Chondrocyte (in vitro differentiated cells): ENCODE measurements at places on chromosomes 6 and 20.
A peak's percentile ranks its signal among the peaks of the same experiment; 100 is the strongest.

GRCh38 chr6:155586090-155586489 is 130.5 kb upstream of the NOX3 start:
- no peak overlapping the region for H3K27ac ChIP-seq
- no peak overlapping the region for H3K4me3 ChIP-seq
- H3K27me3 ChIP-seq, result peaks cover 9% of the 10 kb centered on the region
- no peaks in the 10 kb centered on the region for H3K4me1 ChIP-seq
- no peak for DNase-seq

DNA sequence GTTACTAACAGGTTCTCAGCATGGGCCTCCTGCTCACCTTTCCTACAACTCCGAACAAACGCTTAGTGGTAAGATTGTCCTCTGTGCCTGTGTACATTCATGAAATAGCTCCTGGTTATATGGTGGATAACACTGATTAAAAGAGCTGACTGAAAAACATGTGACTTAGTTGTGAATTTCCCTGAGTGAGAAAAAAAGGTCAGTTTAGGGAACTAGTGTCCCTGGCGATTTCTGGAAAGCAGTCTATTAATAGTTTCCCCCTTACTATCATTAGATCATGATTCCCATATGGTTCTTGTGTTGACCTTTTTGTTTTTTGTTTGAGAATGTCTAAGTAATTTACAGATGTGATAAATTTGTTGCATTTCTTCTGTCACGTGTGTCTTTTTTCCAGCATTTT is 15.6 kb downstream of the SNRPC start:
- peaks cover 6% of the 10 kb centered on the region for H3K4me1 ChIP-seq
- H3K27ac ChIP-seq, result no peak overlapping the region
- peaks cover 22% of the 10 kb centered on the region for H3K36me3 ChIP-seq
- DNase-seq, result no peak
- H3K4me3 ChIP-seq, result no peak overlapping the region
- no peaks in the 10 kb centered on the region for H3K27me3 ChIP-seq

- peaks cover 3% of the 10 kb centered on the region for H3K36me3 ChIP-seq
- DNase-seq, result no peak
- H3K27me3 ChIP-seq, result no peaks in the 10 kb centered on the region
- peak overlapping the region; percentile 41 for H3K27ac ChIP-seq
- peaks cover 61% of the 10 kb centered on the region for H3K4me1 ChIP-seq
Measured at GRCh38 chr6:143675946-143676345, 1.8 kb upstream of the PHACTR2 start.

DNA sequence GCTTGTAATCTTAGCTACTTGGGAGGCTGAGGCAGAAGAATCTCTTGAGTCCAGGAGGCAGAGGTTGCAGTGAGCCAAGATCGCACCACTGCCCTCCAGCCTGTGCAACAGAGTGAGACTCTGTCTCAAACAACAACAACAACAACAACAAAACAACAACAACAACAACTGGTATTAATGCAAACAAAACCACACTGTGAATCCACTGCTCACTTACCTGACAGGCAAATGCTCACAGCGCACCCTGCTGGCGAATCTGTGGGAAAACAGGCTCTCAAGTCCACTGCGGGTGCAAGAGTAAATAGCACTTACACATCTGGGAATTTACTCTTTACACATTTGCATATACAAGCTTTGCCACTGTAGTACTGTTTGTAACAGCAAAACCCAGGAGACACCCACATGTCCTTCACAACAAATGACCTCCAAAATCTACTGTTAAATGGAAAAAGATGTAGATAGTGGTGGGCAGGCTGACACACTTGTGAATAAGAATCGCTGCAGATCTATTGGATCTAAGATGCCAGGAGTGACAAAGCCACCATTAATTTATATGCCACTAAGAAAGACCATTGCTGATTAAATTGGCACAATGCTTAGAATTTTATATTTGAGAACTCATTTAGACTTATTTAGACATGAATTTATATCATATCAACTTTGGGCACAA is 29.3 kb downstream of the NSFL1C start:
- peaks cover 12% of the 10 kb centered on the region for H3K36me3 ChIP-seq
- H3K4me1 ChIP-seq, result no peaks in the 10 kb centered on the region
- H3K4me3 ChIP-seq, result no peak overlapping the region
- no peak overlapping the region for H3K27ac ChIP-seq
- DNase-seq, result no peak
- no peaks in the 10 kb centered on the region for H3K27me3 ChIP-seq

DNA sequence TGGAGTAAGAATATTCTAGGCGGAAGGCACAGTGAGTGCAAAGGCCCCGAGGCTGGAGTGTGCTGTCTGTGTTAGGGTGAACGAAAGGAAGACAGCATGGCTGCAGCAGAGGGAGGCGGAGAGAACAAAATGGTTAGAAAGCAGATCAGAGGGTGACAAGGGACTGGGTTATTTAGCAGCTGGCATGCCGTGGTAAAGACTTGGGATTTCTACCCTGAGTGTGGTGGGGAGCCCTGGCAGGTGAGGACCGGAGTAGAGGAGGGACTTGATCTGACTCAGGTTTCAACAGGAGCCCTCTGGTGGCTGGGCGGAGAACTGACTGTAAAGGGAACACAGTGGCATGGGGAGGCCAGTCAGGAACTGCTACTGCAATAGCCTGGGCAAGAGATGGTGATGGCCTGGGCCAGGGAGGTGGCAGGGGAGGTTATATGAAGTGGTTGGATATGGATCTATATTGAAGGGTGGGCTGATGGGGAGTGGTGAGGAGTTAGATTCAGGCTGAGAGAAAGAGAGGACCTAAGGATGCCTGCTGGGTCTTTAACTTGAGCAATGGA is 38.0 kb downstream of the PIM1 start:
- no peaks in the 10 kb centered on the region for H3K36me3 ChIP-seq
- DNase-seq, result no peak
- no peaks in the 10 kb centered on the region for H3K27me3 ChIP-seq
- H3K27ac ChIP-seq, result no peak overlapping the region

- DNase-seq, result no peak
- no peaks in the 10 kb centered on the region for H3K4me1 ChIP-seq
- no peaks in the 10 kb centered on the region for H3K36me3 ChIP-seq
- H3K27ac ChIP-seq, result no peak overlapping the region
Measured at GRCh38 chr20:7500231-7500663, 440.0 kb downstream of the HAO1 start.

GRCh38 chr20:56200456-56200855 is 48.1 kb upstream of the MC3R start:
- H3K4me3 ChIP-seq, result no peak overlapping the region
- no peaks in the 10 kb centered on the region for H3K36me3 ChIP-seq
- no peaks in the 10 kb centered on the region for H3K4me1 ChIP-seq
- H3K27me3 ChIP-seq, result no peaks in the 10 kb centered on the region

DNA sequence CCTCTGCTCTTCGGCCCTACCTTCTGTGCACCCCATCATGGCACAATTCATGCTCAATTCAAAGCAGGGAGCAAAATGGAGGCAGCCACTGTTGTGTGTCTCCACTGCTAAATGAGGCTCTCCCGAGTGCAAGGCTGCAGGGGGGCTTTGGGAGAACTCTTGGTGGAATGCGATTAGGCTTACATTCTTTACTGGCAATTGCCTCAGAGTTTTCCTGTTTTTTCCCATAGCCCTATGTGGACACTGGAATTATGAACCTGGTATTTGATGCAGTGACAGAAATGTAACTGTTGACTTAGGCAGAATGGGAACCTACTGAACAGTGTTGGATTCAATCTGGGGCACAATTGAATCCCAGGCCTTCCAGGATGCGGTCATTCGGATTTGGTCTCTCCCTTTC is 187.9 kb upstream of the GMDS start:
- H3K27ac ChIP-seq, result peak overlapping the region; percentile 89
- no peaks in the 10 kb centered on the region for H3K36me3 ChIP-seq
- no peaks in the 10 kb centered on the region for H3K27me3 ChIP-seq
- H3K4me1 ChIP-seq, result peaks cover 50% of the 10 kb centered on the region
- no peak overlapping the region for H3K4me3 ChIP-seq

GRCh38 chr20:53183181-53183580 is 211.0 kb downstream of the TSHZ2 start:
- no peaks in the 10 kb centered on the region for H3K36me3 ChIP-seq
- H3K4me3 ChIP-seq, result no peak overlapping the region
- H3K27me3 ChIP-seq, result peaks cover 15% of the 10 kb centered on the region
- H3K4me1 ChIP-seq, result no peaks in the 10 kb centered on the region

DNA sequence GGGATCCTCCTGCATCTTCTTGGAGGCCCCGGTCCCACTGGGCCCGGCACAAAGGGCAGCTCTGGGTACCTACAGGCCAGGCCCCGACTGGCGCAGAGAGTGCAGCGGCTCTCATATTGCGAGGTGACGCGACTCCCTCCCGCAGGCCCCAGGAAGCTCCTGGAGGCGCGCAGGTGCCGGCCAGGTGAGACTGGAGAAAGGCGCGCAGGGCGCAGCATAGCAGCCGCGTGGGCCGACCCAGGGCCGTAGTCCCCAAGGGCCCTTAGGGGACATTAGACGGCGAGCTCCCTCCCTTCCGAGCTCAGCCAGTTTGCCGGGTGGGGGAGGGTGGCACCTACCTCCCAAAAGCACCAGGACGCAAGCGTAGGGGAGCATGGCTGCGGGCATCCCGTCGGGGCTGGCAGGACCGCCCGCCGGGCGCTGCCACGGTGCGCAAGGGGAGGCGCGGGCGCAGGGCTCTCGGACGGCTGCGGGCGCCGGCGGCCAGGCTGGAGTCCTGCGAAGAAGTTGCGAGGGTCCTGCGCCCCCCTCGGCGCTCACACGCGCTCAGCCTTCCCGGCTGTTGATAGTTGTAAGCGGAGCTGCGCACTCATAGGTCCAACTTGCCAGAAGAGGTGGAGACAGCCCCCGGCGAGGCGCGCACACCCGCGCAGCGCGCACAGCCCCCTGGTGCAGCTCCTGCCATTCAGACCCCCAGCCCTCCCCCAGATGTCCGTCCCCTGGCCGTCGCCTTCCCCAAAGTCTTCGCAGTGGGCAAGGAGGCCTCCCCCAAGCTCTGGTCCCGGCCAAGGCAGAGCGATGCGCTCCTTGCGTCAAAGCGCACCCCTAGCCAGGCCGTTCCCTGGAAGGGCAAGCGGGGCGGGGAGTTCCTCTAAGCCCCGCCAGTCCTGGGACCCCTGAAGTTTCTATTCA is 622 bp downstream of the APCDD1L start:
- H3K27me3 ChIP-seq, result no peaks in the 10 kb centered on the region
- H3K4me3 ChIP-seq, result peak overlapping the region; percentile 76
- peak overlapping the region; percentile 51 for H3K27ac ChIP-seq
- DNase-seq, result no peak
- H3K36me3 ChIP-seq, result no peaks in the 10 kb centered on the region

- no peak overlapping the region for H3K4me3 ChIP-seq
- H3K27ac ChIP-seq, result peak overlapping the region; percentile 0
Measured at GRCh38 chr20:33419140-33419974, 18.0 kb upstream of the CDK5RAP1 start.

DNA sequence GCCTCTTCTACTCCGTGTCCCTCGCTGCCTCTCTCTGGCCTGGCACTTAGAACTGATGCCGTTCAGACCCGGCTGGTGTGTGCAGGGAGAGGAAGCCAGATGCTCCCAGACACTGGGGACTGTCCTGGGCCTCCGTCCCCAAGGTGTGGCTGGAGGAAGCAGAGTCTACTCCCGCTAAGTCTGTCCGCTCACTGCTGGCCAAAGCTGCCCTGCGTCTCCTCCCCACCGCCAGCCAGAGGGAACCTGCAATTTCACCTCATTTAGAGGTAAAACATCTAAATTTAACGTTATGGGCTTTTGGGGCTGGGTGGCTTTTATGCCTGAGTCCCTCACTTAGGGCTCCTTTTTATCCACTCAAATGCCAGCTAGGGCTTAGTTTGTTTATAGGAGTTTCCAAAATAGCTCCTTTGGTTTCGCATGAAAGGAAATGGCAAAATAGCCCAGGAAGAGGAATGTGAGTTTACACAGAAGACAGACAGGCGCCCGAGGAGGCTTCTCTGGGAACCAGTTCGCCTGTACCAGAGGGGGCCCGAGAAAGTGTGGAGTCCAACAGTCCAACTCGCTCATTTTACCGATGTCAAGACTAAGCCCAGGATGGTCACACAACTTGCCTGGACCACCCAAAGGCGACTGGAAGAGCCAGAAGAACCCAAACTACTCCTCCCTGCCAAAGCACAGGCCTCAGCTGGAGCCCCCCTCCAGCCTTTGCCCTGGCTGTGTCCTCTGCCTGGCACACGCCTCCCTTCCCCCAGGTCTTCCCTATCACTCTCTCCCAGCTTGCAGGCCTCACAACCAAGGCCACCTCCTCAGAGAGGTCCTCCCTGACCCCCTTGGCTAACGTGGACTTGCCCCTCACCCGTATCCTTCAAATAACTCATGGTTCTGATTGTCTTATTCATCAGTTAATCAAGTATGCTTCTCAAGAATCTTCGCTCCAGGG is 54.5 kb downstream of the RIPOR3 start:
- H3K4me1 ChIP-seq, result peaks cover 28% of the 10 kb centered on the region
- no peak for DNase-seq
- peak overlapping the region; percentile 91 for H3K27ac ChIP-seq
- no peak overlapping the region for H3K4me3 ChIP-seq

GRCh38 chr20:20205141-20205861 is 153.0 kb downstream of the CFAP61 start:
- peaks cover 6% of the 10 kb centered on the region for H3K4me1 ChIP-seq
- H3K36me3 ChIP-seq, result no peaks in the 10 kb centered on the region
- DNase-seq, result no peak
- H3K4me3 ChIP-seq, result no peak overlapping the region
